ENCODE measurements at places on chromosomes 12 and 14.

GRCh38 chr12:65631621-65632111, 192.6 kb upstream of the HMGA2 start:
- peak; percentile 45 for DNase-seq

DNA sequence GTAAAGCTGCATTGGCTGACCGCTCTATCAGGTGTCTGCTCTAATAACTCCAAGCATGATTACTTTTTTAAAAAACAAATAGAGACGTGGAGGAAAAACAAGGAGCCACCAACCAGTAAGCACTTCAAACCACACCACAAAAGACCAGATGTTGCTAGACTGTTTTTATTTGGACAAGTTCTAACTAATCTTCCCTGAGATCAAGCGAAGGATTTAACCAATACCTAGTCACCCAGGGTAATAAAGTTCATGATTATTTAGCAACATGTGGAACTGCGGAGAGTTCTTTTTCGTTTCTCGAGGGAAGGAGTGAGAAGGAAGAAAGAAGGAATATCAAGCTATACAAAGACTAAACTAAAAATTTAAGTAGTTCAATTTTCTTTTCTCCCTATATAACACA, 288.1 kb downstream of the DUSP6 start:
- no peak for DNase-seq

DNA sequence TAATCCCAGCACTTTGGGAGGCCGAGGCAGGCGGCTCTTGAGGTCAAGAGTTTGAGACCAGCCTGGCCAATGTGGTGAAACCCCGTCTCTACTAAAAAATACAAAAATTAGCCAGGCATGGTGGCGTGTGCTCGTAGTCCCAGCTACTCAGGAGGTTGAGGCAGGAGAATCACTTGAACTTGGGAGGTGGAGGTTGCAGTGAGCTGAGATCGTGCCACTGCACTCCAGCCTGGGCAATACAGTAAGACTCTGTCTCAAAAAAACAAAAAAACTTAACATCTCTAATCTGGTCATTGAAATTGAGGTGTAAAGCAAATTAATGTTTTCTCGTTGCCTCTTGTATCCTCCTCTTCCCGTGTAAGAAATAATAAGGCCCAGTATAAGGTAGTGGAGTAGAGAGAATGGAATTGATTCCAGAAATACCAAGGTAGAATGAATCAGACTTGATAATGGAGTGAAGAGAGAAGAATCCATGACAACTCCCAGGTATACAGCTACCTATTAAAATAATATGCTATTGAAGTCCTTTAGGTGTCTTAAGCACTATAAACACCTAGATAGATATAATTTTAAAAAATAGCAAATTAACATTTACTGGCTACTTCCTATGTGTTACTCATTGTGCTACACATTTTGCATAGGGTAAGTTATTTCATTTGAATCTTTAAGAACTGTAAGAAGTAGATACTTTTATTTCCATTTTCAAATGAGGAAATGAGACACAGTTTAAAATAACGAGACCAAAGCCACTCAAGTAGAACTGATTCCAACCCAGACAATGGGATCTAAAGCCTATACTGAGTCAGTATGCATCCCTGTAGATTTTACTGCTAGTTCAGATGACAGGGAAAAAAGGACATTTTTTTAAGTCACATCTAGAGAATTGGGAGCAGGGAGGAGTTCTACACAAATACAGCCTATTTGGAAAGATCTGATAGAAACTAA, 23.2 kb downstream of the RAP1B start:
- no peak for DNase-seq

DNA sequence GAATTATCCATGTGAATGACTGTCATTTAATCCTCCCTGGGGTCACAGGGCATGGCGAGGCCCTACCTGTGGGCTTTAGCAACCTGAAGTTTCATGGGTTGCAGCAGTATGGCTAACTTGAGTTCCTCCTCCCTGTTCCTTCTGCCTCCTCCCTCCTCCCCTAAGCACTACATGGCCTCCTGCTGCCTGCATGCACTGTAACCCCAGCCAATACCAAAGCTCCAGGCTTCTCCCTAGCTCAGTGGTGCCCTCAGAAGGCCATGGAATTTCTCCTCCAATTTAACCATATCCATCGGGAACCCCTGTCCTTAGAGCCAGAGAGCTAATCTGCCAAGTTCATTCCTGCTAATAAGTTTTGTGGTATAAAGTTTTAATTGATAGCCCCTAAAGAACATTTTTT, 95.1 kb downstream of the NT5DC3 start:
- DNase-seq: peak; percentile 20

GRCh38 chr12:9343731-9344130, 135.5 kb upstream of the PZP start:
- DNase-seq: no peak

- no peak for DNase-seq
These were observed 15.8 kb downstream of the TC2N start for GRCh38 chr14:91851563-91851962.

- peak; percentile 91 for DNase-seq
These were observed 6.9 kb upstream of the SLC7A7 start for GRCh38 chr14:22822016-22822570.

- no peak for DNase-seq
These were observed 5.6 kb downstream of the DACT1 start for GRCh38 chr14:58643366-58643765.

Measured in small intestine (tissue), 16 donors.